ENCODE measurements at places on chromosomes 1 and 21. TPM values are rescaled to one million over a fixed set of nuclear protein-coding genes. Genes with fewer than 3 reads are reported as not detected.

Gene BTBD8
- 2.0 TPM for polyA plus RNA-seq

Gene PCP4L1
- 0.14 TPM for polyA plus RNA-seq

- no peak for DNase-seq
Observed at GRCh38 chr1:48803474-48803873, 26.8 kb upstream of the BEND5 start.

DNA sequence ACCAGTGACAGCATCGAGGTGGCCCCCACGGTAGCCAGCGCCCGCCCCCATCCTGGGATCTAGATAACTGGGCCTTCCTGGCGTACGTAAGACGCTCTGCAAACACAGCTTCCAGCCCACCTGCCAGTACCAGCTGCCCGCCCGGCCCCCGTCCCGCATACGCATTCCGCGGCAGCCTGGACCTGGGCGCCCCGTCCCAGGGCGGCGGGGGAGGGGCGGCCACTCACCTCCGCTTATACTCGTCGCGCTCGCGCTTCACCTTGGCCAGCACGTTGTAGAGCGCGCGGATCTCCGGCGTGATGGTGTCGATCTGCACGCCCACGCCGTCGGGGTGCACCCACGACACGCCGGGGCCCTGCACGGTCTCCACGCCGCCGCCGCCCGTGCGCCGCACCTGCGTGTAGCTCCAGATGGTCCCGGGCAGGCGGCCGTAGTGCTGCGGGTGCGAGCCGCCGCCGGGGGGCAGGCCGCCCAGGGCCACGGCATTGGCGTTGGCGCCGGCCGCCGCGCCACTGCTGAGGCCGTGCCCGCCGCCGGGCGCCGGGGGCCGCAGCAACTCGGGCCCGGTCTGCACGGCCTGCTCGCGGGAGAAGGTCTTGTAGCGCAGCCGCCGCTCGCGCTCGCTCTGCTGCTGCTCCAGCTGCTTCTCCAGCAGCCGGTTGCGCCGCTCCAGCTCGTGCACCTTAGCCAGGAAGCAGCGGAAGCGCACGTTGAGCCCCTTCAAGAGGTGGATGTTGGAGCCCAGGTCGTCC lies 859 bp downstream of the IFFO2 start:
- DNase-seq = no peak

DNA sequence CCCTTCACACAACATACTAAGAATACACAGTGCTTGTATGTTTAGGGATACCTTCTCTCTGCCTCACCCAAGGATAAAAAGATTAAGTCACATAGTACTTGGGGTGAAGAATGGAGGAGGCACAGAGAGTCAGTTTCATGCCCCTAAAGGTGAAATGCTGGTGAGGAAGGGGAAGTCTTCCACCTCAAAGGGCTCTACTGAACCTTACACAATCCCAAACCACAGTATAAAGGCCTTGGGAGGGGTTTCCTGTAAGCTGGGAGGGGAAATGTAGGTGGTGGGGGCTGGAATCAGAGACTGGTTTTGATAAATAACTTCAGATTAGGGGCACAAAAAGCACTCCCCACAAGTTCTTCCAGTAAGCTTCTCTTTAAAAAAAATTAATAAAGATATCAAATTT lies 3.5 kb downstream of the MINDY1 start:
- DNase-seq = no peak

- DNase-seq = no peak
Observed at GRCh38 chr1:82755671-82756070, 954.9 kb downstream of the ADGRL2 start.

GRCh38 chr21:33543505-33544129 lies 779 bp downstream of the SON start:
- no peak for DNase-seq

GRCh38 chr21:29465546-29465945 lies 166.8 kb downstream of the BACH1 start:
- DNase-seq = no peak

GRCh38 chr21:31284797-31285397 lies 59.2 kb downstream of the TIAM1 start:
- DNase-seq = no peak

DNA sequence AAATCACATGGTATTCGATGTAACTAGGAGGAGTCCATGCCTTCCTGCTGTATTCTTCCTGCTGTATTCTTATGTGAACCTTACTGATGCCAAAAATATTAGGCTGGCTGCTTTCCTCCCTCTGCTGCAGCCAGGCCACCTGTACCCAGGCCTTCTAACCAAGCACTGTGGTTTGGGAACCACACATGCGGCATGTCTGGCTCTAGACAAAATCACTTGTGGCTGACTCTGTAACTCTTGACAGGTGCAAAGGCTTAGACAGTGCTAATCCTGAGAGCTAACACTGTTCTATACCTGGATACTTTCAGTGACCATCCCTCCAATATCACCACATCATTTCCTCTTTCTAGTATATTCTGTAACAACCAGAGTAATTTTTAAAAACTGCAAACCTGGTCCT lies 67.7 kb downstream of the PCP4 start:
- DNase-seq = no peak

Data from muscle of arm (tissue), 14 donors.